ENCODE measurements at places on chromosomes 16 and 17. TPM values are rescaled to one million over a fixed set of nuclear protein-coding genes. Genes with fewer than 3 reads are reported as not detected.

TBC1D3B gene
- total RNA-seq = 1.1 TPM

EMP2 gene
- under 0.01 TPM for total RNA-seq

CD300LB gene
- total RNA-seq = 0.81 TPM

TEX19 gene
- not detected for total RNA-seq

NXN gene
- 1.6 TPM for total RNA-seq

MYH11 gene
- total RNA-seq = 0.27 TPM

FN3KRP gene
- total RNA-seq = 14.5 TPM

TMEM238L gene
- total RNA-seq = not detected

CDH16 gene
- not detected for total RNA-seq
